ENCODE measurements at places on chromosomes 3 and 15. TPM values are rescaled to one million over a fixed set of nuclear protein-coding genes. Genes with fewer than 3 reads are reported as not detected.

The CLDN16 gene
- total RNA-seq = not detected

The HTR3E gene
- not detected for total RNA-seq

The RNU6-1 gene
- not detected for total RNA-seq

The TRPM1 gene
- total RNA-seq = not detected

The GNB5 gene
- 43.9 TPM for total RNA-seq

DNA sequence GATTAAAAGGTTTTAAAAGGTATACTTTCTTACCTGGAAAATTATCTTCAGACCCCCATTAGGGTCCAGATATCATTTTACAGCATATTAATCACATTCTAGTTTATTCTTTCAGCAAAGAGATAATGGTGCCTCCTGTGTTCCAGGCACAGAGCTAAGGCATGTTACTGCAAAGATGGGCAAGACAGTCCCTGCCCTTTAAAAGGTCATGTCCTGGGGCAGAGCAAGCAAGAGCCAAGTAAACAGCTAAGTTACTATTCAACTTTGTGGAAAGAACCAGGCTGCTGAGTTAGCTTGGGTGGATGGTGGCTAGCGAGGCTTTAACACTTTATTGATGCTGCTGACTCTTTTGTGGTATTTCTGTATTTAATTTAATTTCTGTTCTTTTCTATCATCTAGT lies 75.0 kb downstream of the LRRC28 start:
- DNase-seq = no peak

- DNase-seq = no peak
These were observed 101.2 kb upstream of the MEX3B start for GRCh38 chr15:82146990-82147461.

- no peak for DNase-seq
These were observed 4.5 kb downstream of the SERPINI2 start for GRCh38 chr3:167469381-167469780.

GRCh38 chr15:96087180-96087884 lies 243.2 kb upstream of the NR2F2 start:
- DNase-seq = no peak

GRCh38 chr3:112794622-112795172 lies 52.0 kb downstream of the CD200R1L start:
- no peak for DNase-seq
